ENCODE measurements at places on chromosomes 3 and 15.

DNA sequence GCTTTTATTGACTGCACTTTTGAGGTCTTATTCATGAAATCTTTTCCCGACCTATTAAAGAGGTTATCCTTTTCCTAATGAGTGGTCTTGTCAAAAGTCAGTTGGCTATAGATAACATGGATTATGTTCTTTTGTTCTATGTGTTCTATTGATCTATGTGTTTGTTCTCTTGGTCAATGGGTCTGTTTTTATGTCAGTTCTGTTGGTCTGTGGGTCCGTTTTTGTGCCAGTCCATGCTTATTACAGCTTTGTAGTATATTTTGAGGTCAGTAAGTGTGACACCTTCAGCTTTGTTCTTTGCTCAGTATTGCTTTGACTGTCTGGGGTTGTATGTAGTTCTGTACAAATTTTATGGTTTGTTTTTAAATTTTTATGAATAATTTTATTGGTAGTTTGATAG is 7.8 kb downstream of the TFG start:
- DNase-seq = no peak

GRCh38 chr15:39502082-39502447 is 78.8 kb upstream of the THBS1 start:
- no peak for DNase-seq

DNA sequence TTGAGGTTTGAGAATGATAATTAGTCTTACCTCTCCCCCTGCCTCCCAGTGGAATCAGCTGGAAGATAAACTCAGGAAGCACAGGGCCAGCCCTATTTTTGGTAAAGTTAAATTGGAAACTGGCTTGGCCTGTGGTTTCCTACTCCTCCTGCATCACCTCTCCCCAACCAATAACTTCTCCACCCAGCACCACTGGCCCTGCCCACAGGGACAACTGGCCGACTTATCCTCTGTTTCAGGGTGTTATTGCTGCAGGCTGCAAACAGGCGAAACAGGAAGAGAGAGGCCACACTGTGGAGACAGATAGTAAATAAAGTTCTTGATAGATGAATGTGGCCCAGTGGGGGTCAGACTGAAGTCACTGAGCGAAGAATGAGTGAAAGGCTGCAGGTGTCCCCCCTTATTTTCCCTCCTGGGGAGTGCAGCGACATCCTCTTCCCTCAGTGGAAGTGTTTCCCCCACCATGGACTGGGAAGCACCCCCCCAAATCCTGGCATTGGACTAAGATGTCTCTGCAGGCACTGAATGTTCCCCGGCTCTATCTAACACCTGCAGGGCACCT is 47.1 kb downstream of the PDIA5 start:
- DNase-seq = no peak

DNA sequence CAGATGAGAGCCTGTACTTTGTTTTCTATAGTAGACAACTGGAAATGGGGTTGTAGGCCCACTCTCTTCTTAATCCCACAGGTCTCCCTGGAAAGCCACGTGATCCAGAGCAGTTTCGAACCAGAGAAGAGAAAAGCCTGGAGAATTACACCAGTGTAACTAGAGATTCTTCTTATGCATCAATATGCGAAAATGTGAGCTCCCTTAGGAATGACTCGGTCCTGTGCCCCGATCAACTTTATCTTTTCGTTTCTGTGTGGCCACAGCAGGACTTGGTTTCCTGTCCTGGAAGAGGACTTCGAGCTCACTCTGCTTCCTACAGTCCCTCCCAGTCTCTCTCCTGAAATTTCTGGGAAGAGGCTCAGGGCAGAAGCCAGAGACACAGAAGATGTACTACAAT is 73.8 kb upstream of the TPM1 start:
- no peak for DNase-seq

- no peak for DNase-seq
These were observed 1.1 kb upstream of the MSL2 start for GRCh38 chr3:136197159-136197793.

- no peak for DNase-seq
These were observed 13.0 kb upstream of the MANF start for GRCh38 chr3:51371943-51372557.

- DNase-seq = no peak
These were observed 1154.0 kb downstream of the IGSF11 start for GRCh38 chr3:117880638-117881037.

GRCh38 chr3:116739678-116740077 is 30.1 kb downstream of the TUSC7 start:
- no peak for DNase-seq

DNA sequence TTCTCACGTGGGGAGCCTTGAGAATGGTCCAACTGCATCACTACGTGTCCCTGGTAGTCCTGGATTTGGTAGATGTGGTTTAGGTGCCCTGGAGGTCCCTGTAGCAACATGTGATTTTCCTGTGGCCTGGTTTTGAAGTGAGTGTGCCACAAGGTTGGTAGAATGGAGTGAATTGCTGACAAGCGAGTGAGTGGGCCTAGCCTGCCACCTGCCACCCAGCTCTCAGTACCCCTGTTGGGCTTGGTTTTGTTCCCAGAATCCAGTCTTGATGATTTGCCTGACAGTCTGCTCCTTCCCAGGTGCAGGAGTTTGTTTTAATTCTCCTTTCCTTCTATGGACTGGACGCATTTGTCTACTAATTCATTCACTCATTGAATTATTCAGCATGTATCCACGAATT is 19.4 kb downstream of the RPLP1 start:
- DNase-seq = no peak

- no peak for DNase-seq
These were observed 396.0 kb downstream of the FHIT start for GRCh38 chr3:60855250-60855649.

DNA sequence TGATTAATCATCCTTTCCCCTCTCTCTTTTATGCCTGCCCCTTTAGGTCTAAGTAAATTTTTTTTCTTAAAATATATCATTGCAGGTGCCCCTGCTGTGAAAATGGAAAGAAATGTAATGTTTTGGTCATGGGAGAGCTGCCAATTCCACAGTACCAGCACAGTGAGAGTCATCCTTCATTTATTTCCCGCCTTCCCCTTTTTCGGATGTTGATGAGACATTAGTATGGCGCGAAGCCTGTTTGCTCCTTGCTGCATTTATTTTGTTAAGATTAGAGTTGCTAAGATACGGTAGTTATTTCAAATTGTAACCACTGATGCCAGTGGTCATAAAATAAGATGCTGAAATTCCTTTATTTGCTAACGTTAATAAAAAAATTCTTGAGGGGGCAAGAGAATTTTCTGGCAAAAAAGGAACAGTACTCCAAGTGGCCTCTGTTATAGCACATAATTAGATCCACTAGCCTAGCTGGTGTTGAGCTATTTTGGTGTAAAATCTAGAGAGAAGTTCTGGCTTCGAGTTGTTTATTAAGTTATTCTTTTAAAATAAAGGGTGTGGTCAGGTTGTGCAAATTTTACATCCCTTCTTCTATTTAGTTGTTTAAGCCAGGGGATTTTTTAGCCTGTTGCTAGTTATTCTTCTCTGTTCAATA is 62.8 kb downstream of the MDFIC2 start:
- DNase-seq = no peak
